Amniotic stem cell (primary cell): ENCODE measurements at places on chromosomes 4 and X.
A peak's percentile ranks its signal among the peaks of the same experiment; 100 is the strongest.

GRCh38 chr4:90174621-90175023 is 47.4 kb downstream of the CCSER1 start:
- DNase-seq = no peak

DNA sequence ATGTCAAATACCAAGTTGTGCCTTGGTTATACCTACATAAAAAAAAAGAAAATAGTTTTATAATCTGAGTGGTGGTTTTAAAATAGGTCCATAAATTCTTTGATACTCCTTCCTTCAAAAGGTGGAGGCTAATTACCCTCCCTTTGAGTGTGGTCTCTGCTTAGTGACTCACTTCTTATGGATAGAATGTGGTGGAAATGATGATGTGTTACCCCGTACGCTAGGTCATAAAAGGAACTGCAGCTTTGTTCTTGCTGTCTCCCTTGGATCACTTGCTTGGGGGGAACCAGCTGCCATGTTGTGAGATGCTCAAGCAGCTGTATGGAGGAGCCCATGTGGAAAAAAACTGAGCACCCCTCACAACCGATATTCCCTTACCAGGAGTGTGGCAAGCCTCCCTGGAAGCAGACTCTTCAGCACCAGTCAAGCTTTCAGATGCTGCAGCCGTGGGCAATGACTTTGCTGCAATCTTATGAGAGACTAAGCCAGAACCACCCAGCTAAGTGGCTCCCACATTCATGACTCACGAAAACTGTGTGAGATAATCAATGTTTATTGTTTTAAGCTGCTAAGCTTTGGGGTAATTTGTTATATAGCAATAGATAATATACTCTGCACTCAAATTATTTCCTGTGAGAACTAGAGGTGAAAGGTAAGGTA is 195.0 kb upstream of the GATB start:
- no peak for DNase-seq

DNA sequence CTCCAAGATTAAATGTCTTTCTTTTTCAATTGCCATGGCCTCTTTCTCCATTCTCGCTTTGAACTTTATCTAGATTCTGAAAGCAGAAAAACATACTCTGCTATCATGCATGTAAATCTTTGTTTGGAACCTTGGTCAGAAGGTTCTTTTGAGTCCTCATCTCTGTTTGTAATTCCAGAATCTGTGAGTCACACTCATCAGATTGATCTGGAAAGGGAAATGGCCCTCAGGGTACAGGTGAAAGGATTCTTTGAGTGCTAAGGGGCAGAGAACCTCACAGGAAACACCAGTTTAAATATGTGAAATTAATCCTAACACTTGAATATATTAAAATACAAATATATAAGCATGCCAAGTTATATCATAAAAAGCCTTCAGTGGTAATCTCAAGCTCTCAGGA is 211.0 kb upstream of the ADGRL3 start:
- no peak for DNase-seq

DNA sequence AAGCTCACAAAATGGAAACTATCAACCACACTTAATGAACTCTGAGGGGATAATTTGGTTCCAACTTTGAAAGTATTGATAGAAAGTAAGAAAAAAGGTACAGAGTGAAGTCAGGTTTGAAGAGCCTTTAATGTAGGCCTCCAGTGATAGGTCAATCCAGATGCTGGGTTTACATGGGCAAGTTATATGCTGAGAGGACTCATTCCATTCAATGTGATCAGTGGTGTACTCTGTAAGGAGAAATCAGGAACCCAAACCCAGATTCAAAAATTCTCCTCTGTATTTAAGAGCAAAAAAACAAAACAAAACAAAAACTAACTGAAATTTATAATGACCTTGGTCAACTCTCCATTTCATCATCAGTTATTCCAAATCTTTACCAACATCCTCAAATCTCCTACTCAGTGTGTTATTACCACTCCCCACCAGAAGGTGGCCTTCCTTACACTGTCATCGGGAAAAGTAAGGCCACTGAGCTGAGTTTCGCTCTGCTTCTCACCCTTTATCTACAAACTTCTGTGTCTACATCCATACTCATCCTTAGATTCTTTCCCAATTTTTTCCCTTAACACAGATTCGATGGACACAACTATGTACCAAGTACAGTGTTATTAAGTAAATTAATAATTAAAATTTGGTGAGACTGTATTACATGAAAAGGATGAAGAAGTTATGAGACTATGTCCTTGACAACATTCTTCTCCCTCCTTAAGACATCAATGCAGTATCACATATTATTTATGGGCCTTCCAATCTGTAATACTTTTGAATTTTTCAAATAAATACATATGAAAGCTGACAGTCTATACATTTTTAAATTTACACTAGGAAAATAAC is 88.3 kb downstream of the ZAR1 start:
- peak; percentile 22 for DNase-seq

GRCh38 chr4:127832585-127832984 is 48.1 kb upstream of the PLK4 start:
- DNase-seq = no peak

DNA sequence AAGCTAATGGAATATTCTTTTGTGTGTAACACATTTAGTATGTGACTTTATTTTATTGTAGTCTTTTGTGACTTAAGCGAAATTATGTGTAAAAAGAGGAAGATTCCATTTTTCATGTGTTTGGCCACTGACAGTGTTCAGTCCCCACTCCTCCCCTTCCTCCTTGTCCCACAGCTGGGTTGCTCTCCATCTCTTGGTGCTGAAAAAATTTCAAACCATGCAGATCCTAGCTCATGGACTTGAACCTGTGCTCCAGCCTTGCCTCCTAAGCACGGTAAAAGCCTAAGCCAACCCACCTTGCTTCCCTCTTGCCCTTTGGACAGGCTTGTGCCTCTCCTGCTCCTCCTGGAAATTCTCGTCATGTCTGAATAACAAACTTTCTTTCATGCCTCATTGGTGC is 2008.5 kb upstream of the TENM3 start:
- DNase-seq = no peak

DNA sequence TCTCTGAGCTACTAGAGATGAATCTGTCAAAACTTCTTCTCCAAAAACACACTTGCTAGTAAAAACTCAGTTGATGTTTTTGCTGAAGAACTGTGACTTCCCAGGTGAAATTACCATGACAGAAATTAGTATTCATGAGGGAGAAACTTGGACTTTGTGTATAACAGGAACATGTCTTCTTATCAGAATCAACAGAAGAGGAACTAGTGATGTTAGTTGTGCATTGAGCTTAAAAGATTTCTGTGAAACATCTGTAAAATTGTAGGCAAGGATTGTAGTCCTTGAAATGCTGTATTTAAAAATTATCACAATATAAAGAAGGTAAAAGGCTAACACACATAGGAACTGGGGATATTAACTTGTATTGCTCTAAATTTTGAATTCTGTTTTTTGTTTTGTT is 11.3 kb downstream of the FAM241A start:
- DNase-seq = no peak

GRCh38 chr4:128256539-128256938 is 31.1 kb downstream of the PGRMC2 start:
- DNase-seq = no peak

- DNase-seq = no peak
Observed at GRCh38 chrX:9318213-9318612, 146.6 kb upstream of the TBL1X start.

GRCh38 chrX:54042609-54043021 is 1.7 kb downstream of the PHF8 start:
- peak; percentile 67 for DNase-seq

DNA sequence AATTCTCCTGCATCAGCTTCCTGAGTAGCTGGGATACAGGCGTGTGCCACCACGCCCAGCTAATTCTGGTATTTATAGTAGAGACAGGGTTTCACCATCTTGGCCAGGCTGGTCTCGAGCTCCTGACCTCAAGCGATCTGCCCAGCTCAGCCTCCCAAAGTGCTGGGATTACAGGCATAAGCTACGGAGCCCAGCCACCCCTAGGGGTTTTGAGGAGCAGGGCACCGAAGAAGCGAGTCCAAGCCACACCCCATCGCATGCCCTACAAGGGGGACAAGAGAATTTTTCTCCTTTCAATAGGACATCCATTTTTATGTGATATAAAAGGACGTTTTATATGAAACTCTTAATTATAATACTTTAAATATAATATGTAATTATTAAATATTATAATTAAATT is 13.9 kb upstream of the KLF3 start:
- no peak for DNase-seq

GRCh38 chr4:16262188-16262587 is 35.9 kb upstream of the TAPT1 start:
- no peak for DNase-seq
